ENCODE measurements at places on chromosomes 12 and 14.

DNA sequence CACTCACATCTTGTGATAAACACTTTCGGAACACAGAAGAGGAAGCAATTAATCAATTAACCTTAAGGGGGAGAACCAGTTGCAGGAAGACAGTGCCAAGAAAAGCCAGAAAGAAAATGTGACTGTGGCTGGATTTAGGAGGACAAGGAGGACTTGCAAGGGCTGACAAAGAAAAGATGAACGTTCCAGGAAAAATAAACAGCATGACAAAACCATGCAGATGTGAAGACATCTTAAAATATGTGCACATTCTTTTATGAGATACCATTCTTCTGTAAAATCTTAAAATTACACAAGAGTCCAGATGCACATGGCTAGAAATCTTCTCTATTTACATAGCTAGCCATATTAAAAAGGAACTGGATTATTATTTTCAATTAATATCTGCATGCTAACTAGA is 33.4 kb downstream of the KITLG start:
- no peak for DNase-seq

DNA sequence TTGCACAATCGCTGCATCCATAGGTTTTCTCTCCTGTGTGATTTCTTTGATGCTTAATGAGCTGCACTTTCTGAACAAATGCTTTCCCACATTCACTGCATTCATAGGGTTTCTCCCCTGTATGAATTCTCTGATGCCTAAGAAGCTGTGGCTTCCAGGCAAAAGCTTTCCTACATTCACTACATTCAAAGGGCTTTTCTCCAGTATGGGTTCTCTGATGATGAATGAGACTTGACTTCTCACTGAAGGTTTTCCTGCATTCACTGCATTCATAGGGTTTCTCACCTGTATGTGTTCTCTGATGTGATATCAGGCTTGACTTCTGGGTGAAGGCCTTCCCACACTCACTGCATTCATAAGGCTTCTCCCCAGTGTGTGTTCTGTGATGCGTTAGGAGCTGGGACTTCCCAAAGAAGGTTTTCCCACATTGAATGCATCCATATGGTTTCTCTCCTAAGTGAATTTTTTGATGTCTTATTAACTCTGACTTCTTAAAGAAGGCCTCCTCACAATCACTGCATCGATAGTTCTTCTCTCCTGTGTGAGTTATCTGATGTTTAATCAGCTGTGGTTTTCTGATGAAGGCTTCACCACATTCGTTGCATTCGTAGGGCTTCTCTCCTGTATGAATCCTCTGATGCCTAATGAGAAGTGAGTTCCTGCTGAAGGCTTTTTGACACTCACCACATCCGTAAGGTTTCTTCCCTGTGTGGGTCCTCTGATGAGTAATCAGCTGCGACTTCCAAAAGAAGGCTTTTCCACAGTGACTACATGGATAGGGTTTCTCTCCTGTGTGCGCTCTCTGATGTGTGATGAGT is 30.3 kb downstream of the ZNF605 start:
- DNase-seq: no peak

DNA sequence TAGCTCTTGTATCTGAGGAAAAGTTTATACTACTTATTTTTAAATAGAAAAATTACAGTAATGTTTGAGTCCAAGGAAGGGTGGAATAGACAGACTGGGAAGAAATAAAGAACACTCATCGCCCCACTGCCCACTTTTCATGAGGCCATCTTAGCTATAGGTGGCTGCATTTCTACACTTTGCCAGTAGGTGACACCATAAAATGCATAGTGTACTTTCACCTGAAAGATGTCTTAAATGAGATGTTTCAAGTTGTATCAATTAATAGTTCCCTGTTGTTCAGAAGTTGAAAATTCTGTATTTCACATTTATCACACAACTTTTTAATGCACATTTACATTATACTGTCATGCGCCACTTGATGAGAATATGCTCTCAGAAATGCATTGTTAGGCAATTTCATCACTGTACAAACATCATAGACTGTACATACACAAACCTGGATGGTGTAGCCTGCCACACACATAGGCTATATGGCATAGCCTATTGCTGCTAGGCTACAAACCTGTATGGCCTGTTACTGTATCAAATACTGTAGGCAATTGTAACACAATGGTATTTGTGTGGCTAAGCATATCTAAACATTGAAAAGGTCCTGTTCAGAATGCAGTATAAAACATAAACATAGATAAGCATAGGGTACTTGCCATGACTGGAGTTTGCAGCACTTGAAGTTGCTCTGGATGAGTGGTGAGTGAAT is 27.6 kb downstream of the PMCH start:
- peak; percentile 3 for DNase-seq

DNA sequence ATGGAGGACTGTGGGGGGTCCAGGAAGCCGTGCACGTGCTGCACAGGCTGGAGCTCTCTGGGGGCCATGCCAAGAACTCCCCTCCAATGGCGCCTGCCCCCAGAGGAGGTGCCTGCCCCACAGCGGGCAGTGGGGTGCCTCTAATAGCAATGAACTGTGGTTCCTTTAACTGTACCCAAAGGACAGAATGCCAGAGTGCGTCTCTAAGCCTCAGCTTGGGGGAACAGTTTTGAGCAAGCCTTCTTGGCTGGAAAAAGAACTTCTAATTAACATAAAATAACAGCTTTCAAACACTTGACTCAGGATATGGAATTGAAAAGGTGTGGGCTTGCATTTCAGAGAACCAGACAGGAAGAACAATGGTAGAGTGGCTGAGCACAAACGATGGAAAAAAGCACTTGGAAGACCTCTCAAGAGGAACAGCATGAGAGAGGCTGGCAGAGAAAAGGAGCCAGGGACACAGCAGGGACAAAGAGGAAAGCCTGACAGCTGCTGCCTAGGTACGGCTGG is 195.6 kb downstream of the TTC7B start:
- DNase-seq: no peak

GRCh38 chr12:11812586-11813437 is 163.3 kb downstream of the ETV6 start:
- DNase-seq: no peak

GRCh38 chr12:64160021-64160710 is 61.9 kb downstream of the KICS2 start:
- no peak for DNase-seq

DNA sequence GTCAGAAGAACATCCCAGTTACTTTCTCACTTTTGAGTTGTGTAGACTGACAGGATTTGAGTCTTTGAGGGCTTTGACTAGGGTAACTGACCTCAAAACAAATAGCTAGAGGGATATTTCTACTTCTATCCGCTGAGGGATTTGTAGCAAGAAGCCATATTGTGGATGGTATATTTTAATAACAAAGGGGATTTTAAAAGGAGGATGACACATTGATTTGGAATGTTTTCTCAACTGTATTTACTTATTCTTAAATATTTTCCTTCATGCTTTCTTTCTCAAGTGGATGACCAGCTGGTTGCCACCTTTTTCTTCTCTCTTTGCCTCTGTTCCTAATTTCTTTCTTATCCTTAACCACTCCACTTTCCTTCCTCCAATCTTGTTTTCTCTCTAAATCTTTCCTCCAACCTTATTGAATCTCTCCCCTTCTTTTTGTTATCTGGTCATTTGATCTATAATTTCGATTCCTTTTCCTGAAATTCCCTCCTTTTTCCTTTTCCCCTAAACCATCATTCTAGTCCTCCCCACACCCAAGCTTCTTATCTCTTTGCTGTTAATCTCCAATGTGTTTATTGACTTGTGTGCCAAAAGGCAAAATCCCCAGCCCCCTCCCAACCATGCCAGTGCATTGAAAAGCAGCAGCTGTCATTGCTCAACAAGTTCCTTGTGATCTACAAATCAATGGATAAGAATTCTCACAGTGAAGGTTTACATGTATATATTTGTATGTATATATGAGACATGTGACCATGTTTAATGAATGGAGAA is 411.6 kb downstream of the RAD51B start:
- DNase-seq: peak; percentile 56

GRCh38 chr14:102403028-102403427 is 40.3 kb downstream of the TECPR2 start:
- no peak for DNase-seq

DNA sequence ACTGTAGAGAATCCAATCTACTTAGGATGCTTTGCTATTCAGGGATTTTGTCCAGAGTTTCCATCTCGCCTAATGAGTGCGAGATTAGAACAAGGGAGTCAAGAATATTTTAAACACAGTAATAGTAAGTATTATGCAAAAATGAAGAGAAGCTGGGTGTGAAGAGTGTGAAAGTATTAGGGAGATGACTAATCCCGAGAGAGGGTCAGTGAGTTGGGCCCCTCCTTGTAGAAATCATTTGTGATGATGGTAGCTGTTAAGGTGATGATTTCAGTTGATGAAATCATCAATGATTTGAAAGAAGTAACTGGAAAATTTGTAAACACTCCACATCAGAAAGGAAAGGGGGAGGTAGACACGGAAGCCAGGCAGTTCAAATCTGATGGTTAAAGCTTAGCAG is 478.9 kb upstream of the MGAT4C start:
- no peak for DNase-seq

GRCh38 chr14:74973003-74973653 is 17.7 kb upstream of the PGF start:
- no peak for DNase-seq

GRCh38 chr14:101730626-101731186 is 30.8 kb upstream of the PPP2R5C start:
- DNase-seq: no peak

GRCh38 chr14:26596543-26597061 is 1.2 kb downstream of the NOVA1 start:
- DNase-seq: peak; percentile 1

DNA sequence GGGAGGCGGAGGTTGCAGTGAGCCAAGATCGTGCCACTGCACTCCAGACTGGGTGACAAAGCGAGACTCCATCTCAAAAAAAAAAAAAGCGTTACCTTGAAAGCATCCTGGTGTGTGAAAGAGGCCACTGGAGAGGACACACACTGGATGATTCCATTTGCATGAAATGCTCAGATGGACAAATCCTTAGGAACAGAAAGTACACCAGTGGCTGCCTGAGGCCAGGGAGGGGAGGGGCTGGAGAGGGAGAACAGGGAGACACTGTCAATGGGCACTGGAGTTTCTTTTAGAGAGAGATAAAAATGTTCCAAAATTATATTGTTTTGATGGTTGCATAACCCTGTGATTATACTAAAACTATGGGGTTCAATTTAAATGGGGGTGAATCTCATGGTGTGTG is 19.7 kb downstream of the TESC start:
- DNase-seq: no peak

- peak; percentile 97 for DNase-seq
These were observed 155.5 kb downstream of the PRKCH start for GRCh38 chr14:61476754-61477410.

DNA sequence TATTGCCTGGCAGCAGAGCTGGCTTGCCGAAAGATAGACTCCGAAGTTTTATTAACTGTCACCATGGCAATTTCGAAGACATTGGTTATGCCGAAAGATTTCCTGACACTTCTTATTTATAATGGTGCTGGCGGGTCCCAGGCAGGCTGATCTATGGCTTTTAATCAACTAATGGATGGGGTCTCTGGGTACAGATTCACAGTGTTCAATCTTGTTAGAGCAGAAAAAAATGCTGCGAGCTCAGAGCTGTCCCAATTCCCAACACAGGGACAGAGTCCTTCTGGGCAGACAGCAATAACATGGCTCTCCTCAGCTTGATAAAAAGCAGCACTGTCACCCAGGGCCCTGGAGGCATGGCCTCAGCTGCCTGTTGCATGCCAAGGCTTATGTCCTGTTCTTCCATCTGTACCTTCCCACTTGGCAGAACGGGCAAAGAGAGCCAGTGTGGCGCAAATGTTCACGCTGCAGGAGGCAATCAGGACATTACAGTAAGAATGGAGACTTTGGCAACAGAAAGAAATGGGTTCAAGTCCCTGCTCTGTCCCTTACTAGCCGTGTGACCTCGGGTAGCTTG is 228.2 kb upstream of the PWP1 start:
- DNase-seq: no peak

GRCh38 chr12:132209619-132210222 is 65.5 kb downstream of the NOC4L start:
- no peak for DNase-seq

DNA sequence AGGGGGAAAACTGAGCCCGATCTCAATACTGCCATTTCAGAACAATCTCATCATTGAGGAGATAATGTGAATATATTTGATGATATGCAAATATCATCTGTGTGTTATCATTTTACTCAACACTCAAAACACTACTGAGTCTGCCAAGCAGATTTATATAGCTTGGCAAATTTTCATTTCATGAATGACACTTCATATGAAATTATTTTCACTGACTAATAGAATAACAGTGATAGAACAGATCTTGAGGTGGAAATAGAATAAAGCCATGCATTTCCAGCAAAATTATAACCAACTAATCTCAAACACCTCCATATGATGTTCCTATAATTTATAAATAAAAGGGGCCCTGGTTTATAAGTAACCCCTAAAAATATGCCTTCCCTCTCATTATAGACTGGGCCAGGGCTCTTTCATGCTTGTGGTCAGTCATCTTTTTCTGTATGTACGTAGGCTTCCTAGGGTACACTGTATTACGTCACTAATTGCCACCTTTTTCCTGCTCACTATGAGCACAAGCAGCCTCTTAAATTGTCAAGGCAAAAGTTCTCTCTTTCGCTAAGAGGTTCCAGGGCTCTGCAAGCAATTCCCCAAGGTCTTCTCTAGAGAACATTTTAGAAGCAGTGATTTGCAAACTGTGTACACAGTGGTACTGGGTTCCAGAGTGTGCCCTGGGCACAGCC is 197.1 kb upstream of the FOXN3 start:
- no peak for DNase-seq

DNA sequence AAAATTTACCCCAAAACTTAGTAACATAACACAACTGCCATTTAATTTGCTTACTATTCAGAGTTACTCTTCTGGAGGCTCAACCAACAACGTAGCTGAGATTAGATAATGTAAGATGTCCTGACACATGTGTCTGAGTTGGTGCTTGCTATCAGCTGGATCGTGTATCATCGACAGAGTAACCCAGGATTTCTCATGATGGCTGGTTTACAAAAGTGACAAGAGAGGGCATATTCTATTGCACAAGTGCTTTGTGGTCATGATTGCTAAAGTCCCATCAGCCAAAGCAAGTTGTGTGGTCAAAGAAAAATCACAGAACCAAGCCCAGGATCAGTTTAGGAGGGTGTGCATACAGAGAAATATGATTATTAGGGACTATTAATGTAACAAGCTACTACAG is 73.4 kb downstream of the CAPZA3 start:
- DNase-seq: no peak

DNA sequence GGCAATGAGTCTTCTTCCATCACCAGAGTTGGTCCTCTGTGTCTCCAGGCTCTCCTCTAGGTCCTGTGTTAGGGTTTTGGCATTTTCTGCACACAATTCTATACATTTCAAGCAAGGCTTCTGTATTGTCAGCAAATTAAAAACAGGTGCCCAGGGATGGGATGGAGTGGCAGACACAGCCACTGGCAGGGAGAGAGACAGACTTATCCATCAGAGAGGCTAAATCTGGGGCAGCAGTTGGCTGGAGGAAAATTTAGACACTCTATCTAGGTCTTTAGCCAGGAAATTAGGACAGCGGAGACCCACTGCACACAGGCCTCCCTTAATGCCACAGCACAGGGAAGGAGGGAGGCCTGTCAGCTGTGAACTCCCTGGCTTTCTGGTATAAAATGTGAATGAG is 20.2 kb downstream of the PLEKHD1 start:
- DNase-seq: no peak

All from HTR-8/SVneo (cell line).